ENCODE measurements at places on chromosomes 1 and 21.

DNA sequence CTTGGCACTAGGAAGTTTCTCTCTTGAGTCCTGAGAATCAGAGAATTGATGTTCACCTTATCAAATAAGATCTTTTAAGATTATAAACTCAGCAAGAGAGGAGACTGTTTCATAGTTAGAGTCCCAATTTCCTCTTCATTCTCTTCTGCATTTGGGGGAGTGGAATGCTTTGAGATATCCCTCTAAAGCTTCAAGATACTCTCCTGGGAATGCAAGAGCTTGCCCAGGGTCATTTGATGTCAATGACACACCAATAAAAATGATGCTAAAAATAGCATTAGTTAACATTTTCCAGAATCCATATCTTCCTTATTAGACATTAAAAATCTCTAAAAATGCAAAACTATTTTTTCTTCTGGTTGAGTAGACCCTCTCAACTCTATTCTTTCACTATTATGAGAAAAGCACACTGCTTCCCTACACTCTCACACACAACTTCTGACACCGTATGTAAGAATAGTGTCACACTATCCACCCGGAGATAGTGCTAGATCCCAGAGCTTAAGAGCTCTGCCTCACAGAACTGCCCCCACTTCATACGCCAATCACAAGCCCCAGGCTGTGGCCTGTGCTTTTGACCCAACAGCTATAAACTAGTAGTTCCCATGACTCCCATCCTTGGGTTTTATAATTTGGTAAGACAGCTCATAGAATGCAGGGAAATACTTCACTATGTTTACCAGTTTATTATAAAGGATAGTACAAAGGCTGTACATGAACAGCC is 399.9 kb upstream of the RUNX1 start:
- DNase-seq = no peak

DNA sequence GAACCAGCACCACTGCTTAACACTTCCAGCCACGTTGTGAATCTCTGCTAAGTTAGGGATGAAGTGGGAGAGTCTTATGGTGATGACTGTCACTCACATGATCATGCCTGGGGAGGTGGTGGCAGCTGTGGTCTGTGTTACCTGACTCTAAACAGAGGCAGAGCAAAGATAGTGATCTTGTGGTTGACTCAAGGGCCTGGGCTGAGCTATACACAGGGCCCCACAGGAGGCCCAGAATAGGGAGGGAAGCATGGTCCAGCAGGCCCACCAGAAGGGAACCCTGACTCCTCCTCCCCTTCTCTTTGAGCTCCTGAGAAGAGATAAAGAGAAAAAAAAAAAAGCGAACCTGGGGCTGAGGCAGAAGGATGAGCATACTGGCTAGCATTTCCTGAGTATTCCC is 55.0 kb downstream of the PLXNA2 start:
- no peak for DNase-seq

- DNase-seq = no peak
These were observed 41.6 kb downstream of the ARHGEF16 start for GRCh38 chr1:3495776-3496745.

GRCh38 chr1:91778964-91779363 is 107.0 kb downstream of the TGFBR3 start:
- no peak for DNase-seq

DNA sequence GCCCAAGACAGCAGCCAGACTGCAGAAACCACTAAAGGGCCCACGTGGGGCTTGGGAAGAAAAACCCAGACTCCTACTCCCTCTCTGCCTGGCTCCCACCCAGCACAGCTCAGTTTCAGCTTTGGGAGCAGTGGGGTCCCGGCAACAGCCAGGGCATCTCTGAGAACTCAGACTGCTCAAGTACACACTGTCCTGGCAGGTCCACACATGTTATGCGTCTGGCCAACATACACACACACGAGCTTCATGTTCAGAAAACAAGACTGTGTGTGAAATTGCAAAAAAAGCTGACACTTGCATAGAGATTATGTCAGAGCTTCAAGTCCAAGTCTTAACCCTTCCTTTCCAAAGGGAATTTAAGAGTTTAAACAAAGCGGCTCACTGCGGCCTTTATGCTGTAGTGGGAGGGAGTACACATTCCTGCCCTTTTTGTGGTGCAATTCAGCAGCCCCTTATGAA is 136.6 kb upstream of the CD34 start:
- no peak for DNase-seq

- no peak for DNase-seq
These were observed 11.6 kb upstream of the HIPK1 start for GRCh38 chr1:113917400-113918082.

Data from NCI-H2081 (cell line).